Right cardiac atrium (tissue), 5 donors: ENCODE measurements at places on chromosomes 13 and 19. TPM values are rescaled to one million over a fixed set of nuclear protein-coding genes. Genes with fewer than 3 reads are reported as not detected.

DNA sequence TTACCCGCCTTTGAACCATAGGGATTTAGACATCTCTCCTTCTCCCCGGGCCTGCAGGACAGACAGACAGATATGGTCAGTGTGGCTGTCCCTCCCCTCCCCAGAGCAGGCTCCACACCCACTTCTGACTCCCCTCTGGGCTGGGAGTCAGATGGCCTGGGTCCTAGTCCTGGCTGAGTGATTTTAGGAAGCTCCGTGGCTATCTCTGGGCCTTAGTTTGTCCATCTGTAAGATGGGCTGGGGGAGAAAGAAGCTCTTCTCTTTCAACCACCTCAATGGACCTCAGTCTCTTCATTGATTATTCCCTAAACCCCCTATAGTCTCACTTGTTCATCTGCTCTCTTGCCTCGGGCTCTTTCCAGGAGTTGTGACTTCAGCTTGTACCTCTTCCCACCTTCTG, 35.5 kb downstream of the UNC13A start:
- DNase-seq = no peak

GRCh38 chr13:59891053-59891452, 272.7 kb downstream of the DIAPH3 start:
- DNase-seq = no peak

DNA sequence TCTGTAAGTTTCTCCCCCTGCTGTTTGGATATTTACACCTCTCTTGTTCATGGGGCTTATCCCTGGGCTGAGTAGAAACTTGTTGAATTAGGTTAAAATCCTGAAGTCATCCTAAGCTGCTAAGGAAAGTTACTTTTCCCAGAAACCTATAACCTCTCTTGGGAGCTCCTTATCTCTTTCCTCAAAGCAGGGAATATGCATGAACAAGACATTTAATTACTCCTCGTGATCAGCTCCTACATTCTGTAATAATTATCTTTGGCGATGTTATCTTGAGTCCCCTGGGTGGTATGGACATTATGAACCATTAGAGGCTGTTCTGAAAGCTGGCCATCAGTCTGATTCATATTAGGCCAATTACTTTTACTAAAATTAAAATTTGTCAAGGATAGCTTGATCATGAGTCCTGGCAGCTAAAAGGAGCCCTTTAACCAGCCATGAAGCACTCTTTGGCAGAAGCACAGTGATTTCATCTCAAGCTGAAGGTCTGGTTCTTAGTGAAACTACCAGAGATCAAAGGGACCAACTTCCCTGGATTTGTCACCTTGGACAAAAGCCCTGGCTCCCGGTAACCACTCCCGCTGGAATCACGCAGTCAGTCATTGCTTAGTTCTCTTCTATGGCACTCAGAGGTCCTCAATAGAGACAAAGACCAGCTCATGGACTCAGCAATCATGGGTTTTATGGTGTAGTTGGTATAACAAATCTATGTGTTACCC, 811.8 kb downstream of the UQCRFS1 start:
- DNase-seq = no peak

- DNase-seq = no peak
Observed at GRCh38 chr13:33679658-33680012, 138.3 kb upstream of the RFC3 start.

GRCh38 chr13:50457415-50458393, 385.8 kb downstream of the DLEU7 start:
- DNase-seq = no peak

DNA sequence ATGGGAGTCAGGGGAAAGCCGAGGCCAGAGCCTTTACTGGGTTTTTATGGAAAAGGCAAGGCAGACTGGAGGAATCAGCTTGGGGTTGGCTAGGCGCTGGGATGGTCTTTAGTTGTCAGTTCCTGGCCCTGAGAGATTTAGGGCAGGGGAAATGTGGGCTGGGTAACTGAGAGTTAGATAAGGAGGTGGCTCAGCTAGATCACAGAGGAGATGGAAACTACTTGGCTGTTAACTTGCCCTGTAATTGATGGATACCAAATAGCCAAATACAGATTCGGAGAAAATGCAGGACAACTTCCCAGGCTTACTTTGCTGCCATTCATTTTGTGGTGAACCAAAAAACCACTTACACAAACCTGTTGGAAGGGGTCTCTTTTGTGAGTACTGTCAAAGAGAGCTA, 54.0 kb downstream of the LRCH1 start:
- DNase-seq = no peak

- DNase-seq = no peak
Observed at GRCh38 chr13:65966991-65967451, 1263.1 kb downstream of the PCDH9 start.

DNA sequence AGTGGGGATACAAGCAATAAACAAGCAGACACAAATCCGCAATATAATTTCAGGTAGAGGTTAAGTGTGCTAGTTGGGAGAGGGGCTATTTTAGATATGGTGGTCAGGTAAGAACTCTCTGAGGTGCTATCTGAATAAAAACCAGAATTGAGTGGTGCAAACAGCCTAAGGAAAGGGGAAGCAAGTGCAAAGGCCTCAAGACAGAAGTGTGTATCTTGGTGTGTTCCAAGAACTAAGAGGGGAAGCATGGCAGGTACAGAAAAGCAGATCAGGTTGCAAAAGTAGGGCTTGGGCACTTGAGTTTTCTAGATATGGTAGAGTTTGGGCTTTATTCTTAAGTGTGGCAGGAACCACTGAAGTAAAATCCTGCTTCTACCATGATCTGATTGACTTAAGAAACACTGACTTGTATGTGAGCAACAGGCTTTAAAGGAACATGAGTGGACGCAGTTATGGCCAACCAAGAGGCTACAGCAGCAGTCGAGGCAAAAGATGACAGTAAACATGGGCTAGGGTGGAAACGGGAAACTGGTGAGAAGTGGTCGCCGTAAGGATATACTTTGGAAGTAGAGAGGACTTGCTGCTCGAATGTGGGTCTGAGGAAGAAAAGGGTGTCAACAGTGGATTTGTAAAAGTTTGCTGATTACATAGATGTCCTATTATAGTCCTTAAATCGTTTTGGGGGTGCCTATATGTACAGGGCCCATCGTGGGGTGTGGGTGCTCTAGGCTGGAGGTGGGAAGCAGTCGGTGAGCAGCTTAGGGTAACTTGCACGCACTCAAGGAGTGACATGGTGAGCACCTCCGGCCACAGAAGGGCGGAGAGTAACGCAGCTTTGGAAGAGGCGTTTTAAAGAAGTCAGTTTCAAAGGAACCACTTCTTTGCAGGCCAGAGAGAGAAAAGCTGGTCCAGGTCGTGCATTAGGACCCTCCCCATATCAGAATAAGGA, 677 bp downstream of the TGDS start:
- DNase-seq = peak; percentile 47

GRCh38 chr13:98475522-98475921, 101.4 kb downstream of the STK24 start:
- peak; percentile 72 for DNase-seq

- DNase-seq = no peak
Observed at GRCh38 chr13:111663953-111664421, 343.5 kb downstream of the TEX29 start.

GRCh38 chr13:100338275-100338674, 249.4 kb downstream of the PCCA start:
- no peak for DNase-seq

The HSD17B14 gene
- total RNA-seq = 7.6 TPM

The KASH5 gene
- total RNA-seq = not detected

The PRR36 gene
- total RNA-seq = not detected

The DPF1 gene
- 0.36 TPM for total RNA-seq

The SMIM44 gene
- total RNA-seq = not detected

The OR7A5 gene
- not detected for total RNA-seq

The EPS8L1 gene
- total RNA-seq = 1.0 TPM

The CIRBP gene
- total RNA-seq = 417 TPM

The RASIP1 gene
- total RNA-seq = 19.6 TPM

The SLC25A41 gene
- total RNA-seq = 0.54 TPM

The COL4A1 gene
- total RNA-seq = 134 TPM

The NEK5 gene
- total RNA-seq = 0.74 TPM

The LTBP4 gene
- 315 TPM for total RNA-seq
